ENCODE measurements at places on chromosomes 1 and 21. TPM values are rescaled to one million over a fixed set of nuclear protein-coding genes. Genes with fewer than 3 reads are reported as not detected.
A peak's percentile ranks its signal among the peaks of the same experiment; 100 is the strongest.

AGBL4 gene
- 2.2 TPM for total RNA-seq

CLEC20A gene
- not detected for total RNA-seq

GUK1 gene
- total RNA-seq = 128 TPM

PRAMEF26 gene
- not detected for total RNA-seq

HMGCL gene
- total RNA-seq = 170 TPM

C4BPB gene
- total RNA-seq = 223 TPM

OR10J4 gene
- not detected for total RNA-seq

DISP3 gene
- not detected for total RNA-seq

MAP3K21 gene
- total RNA-seq = 4.7 TPM

SPRR2A gene
- total RNA-seq = not detected

SPRR1A gene
- not detected for total RNA-seq

CD1C gene
- total RNA-seq = not detected

GRCh38 chr21:31913182-31913608 lies 40.4 kb downstream of the HUNK start:
- no peak for DNase-seq

GRCh38 chr1:241411776-241412338 lies 54.9 kb upstream of the RGS7 start:
- DNase-seq = no peak

DNA sequence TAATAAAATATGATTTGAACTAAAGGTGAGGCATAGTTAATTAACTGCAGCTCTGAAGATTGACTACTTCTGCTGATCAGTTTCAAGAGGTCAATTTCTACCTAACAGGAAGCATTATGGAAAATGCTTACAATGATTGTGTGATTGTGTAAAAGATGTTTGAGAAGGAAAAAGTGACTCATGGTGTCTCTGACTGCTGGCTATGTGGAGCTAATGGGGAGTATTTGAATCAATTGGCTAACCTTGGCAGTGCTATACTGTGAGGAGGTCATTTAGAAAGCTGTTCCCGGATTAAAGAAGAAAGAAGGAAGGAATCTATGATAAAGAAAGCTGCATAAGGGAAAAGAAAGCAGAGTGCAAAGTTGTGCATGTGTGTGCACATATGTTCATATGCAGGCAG lies 376.5 kb downstream of the ADGRL2 start:
- DNase-seq = no peak

- no peak for DNase-seq
Measured at GRCh38 chr1:105632342-105633196, 1423.9 kb upstream of the PRMT6 start.

DNA sequence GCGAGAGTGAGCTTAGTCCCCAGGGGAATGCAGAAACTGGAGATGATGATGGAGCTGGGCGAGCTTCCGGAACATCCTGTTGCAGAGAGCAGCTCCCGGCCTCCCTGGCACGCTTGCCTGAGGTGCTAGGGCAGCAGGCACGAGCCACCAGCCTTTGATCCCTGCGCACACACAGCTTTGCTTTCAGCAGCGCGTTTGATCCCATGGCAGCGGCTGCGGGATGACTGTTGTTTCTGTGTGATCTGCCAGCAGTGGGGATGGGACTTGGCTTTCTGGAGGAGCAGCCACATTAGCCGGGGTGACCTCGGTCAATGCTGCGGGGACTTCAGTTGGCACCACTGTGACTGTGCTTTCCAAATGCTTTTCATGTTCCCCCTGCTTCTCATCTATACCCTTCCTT lies 193.2 kb downstream of the KAZN start:
- no peak for DNase-seq

- no peak for DNase-seq
Measured at GRCh38 chr1:172283766-172284165, 136.7 kb upstream of the C1orf105 start.

DNA sequence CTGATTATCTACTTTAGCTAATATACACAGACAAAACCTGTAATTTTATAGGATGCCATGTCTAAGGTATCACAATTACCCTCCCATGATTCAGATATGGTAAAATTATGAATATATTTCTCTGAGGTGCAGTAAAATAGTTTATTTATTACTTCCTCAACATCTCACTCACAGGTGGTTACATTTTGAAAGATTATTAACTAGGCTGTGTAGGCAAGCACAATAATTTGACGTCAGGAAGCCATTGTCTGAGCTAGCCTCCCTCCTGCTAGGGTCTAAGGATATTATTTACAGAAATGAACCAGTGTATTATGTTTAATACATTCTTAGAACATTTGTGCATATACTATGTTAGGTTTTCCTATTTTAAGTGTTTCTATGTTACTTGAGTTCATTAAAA lies 69.9 kb upstream of the ADGRL2 start:
- no peak for DNase-seq

DNA sequence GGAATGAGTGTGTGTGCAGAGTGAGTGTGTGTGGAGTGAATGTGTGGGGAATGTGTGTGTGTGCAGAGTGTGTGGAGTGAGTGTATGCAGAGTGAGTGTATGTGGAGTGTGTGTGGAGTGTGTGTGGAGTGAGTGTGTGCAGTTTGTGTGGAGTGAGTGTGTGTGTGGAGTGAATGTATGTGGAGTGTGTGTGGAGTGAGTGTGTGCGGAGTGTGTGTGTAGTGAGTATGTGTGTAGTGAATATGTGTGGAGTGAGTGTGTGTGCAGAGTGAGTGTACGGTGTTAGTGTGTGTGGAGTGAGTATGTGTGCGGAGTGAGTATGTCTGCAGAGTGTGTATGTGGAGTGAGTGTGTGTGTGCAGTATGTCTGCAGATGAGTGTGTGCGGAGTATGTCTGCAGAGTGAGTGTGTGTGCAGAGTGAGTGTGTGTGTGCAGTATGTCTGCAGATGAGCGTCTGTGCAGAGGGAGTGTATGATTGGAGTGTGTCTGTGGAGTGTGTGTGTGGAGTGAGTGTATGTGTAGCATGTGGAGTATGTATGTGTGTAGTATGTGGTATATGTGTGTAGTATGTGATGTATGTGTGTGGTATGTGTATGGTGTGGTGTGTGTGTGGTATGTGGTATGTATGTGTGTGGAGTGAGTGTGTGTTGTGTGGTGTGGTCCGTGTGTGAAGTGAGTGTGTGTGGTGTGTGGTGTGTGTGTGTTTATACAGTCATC lies 59.7 kb upstream of the CLDN14 start:
- DNase-seq = no peak

DNA sequence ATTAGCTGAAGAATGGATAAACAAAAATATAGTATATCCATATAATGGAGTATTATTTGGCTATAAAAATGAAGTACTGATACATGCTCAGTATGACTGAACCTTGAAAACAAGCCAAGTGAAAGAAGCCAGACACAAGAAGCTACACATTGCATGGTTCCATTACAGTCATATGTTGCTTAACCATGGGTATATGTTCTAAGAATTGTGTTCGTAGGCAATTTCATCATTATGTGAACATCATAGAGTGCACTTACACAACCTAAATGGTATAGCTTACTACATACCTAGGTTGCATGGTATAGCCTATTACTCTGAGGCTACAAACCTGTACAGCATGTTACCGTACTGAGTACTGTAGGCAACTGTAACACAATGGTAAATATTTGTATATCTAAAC lies 28.6 kb upstream of the FCAMR start:
- no peak for DNase-seq

- DNase-seq = no peak
Measured at GRCh38 chr21:31566064-31566463, 93.4 kb upstream of the SOD1 start.

DNA sequence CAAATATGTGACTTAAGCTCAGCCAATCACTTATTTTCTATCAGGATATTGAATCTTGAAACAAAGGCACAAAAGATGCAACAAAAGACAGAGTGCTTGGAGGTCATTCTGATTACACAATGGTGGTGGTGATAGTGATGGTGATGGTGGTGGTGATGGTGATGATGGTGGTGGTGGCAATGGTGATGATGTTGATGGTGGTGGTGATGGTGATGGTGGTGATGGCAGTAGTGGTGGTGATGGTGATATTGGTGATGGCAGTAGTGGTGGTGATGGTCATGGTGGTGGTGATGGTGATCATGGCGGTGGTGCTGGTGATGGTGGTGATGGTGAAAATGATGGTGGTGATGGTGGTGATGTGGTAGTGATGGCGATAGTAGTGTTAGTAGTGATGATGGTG lies 21.9 kb upstream of the TNR start:
- DNase-seq = no peak

GRCh38 chr1:4323309-4323708 lies 331.1 kb upstream of the AJAP1 start:
- no peak for DNase-seq

GRCh38 chr1:66489151-66489550 lies 44.8 kb upstream of the SGIP1 start:
- DNase-seq = no peak

GRCh38 chr1:40808909-40809308 lies 25.3 kb downstream of the KCNQ4 start:
- no peak for DNase-seq

- DNase-seq = peak; percentile 78
Measured at GRCh38 chr1:31937300-31938183, 626 bp downstream of the PTP4A2 start.

DNA sequence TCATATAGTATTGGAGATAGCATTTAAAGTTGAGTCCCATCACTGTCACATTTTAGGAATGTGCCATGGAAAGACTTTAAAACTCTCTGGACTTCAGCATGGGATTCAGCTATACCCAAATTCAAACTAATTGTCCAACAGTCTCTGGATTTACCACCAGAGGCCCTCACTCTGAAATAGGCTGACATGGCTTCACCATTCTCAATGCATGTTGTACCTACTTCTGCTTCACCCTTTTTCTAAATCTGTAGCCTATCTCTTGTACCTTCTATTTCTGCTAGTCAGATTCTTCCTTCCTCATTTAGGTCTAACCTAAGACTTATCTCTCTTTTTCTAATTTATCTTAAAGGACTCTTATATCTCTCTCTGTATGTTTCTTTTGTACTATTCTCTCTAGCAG lies 512.7 kb upstream of the ZRANB2 start:
- DNase-seq = no peak

DNA sequence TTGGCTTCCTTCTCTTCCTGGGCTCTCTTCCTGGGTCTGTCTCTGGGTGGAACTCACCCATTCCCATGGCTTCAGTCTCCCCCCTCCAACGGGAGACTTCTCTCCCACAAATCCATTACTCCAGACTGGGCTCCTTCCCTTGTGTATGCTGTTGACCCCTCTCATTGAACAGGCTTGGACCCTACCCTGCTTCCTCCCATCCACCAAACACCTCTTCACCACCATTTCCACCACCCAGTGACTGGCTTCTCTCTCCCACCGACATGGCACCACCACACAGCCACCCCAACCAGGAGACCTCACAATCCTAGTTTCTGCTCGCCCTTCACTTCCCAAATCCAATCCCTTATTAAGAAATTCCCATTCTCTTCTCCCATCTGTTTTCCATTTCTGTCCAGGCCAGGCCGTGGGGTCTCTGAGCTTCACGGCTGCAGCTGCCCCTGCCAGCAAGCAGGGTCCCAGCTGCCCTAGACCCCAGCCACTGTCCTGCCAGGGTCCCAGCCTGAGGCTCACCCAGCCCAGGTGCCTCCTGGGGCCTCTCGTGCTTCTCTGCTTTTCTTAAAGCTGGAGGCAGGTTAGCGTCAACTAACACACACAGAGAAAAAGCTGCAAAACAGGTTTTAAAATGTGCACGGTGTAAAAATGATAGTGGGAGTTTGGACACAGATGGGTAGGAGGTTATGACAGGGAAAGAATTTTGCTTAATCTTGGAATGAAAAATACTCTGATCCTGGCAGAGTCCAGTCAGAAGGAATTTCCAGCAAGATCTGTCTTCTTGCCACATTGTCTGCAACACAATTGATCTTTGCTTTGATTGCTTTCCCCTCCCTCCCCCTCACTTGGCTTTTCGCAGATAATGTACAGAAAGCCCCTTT lies 383.8 kb upstream of the VAMP3 start:
- DNase-seq = peak; percentile 32

DNA sequence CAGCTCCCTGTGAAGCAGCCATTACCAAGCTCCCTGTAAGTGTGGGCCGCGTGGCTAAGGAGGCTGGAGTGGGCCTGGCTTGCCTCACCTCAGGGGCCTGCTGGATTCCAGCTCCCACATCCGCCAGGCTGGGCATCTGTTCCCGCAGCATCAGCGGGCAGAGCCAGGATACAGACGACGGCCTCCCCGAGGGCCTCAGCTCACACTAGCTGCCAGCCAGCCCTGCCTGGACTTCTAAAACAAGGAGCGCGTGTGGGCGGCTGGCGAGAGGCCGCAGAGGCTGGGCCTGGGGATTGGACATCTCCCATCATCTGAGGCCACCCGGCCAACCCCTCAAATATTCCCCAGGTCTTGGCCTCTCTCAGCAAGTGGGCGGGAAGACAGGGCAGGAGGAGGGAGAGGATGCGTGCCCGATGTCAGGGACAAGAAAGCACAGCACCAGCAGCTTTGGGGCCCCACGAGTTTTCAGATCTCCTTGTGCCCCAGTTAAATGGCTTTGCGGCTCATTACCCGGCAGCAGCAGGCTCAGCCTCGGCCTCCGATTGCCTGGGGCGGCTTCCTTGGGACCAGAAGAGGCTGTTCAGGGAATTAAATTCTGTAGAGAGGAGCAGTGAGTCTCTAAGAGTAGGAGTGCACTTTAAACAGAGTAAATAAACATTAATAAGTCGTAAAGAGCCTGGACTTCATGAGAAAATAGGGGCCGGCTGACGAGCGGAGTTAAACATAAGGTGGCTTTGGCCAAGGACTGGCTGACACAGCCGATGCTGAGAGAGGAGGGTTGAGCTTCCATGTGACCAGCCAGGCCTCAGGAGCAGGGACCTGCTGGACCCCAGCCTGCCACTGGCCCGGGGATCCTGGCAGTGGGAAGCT lies 208.9 kb upstream of the C1orf174 start:
- no peak for DNase-seq

- no peak for DNase-seq
Measured at GRCh38 chr1:67440339-67440738, 10.1 kb upstream of the SERBP1 start.

DNA sequence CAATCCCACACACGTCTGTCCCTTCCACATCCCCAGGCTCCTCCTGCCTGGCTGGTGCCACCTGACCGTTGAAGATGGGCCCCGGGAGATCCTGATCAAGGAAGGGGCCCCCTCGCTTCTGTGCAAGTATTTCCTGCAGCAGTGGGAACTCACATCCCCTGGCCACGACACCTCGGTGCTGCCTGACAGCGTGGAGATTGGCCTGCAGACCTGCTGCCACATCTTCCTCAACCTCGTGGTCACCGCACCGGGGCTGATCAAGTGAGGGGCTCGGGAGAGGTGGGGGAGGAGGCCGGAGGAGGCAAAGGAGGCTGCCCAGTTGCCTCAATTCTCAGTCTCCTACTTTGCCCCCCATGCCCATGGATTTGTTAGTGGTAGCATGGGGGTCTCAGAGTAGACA lies 5.6 kb downstream of the NCDN start:
- no peak for DNase-seq

- DNase-seq = no peak
Measured at GRCh38 chr21:25298512-25299491, 308.5 kb downstream of the MRPL39 start.

- no peak for DNase-seq
Measured at GRCh38 chr1:164759144-164759920, 200.3 kb downstream of the PBX1 start.

- DNase-seq = no peak
Measured at GRCh38 chr1:78360584-78360983, 130.2 kb upstream of the PTGFR start.

GRCh38 chr1:45507893-45508292 lies 7.8 kb downstream of the MMACHC start:
- DNase-seq = no peak

All from left lobe of liver (tissue), 2 donors.